Esophagus squamous epithelium (tissue), 5 donors: ENCODE measurements at places on chromosomes 6 and 20.

- peak overlapping the region; percentile 97 for H3K4me3 ChIP-seq
- peak overlapping the region; percentile 98 for H3K27ac ChIP-seq
- H3K36me3 ChIP-seq, result peaks cover 22% of the 10 kb centered on the region
Measured at GRCh38 chr20:50151034-50151743, 2.3 kb downstream of the PEDS1 start.

DNA sequence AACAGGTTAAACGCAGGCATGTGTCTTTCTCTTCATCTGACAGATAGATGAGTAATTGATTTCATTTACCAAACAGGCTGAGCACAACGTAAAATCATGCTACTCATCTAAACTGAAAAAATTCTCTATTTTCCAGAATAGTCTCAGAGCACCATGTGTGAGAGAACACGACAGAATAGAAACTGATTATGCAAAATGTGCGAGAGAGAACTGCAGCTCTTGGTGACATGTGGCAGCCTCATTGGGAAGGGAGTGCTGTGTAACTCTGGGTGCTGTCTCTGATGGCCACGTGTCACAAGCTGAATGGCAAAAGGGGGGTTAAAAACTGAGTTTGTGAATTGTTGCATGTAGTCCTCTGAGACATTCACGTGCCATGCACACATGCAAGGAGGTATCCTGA is 143.7 kb upstream of the ATXN1 start:
- no peak for DNase-seq
- H3K27ac ChIP-seq, result no peak overlapping the region
- no peak overlapping the region for H3K4me3 ChIP-seq
- H3K27me3 ChIP-seq, result no peaks in the 10 kb centered on the region

DNA sequence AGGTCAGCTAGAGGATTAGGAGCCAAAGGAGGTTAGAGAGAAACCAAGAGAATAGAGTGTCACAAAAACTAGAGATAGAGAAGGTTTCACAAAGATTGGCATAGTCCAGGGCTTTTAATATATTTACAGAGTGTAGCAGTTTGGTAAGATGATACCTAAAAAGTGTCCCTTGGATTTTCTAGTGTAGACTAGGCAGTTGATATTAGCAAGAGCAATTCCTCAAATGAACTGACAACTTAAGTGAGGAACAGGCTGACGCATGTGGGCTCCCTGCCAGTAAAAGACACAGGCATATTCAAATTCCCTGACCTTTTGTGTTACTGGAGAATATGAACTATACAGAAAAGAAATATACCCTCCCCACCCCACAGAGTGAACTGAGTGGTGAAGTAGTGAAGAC is 40.1 kb downstream of the VTA1 start:
- H3K27ac ChIP-seq, result no peak overlapping the region
- no peaks in the 10 kb centered on the region for H3K4me1 ChIP-seq
- H3K27me3 ChIP-seq, result no peaks in the 10 kb centered on the region
- no peak for DNase-seq

GRCh38 chr6:41036186-41036585 is 2.8 kb downstream of the UNC5CL start:
- peak overlapping the region; percentile 57 for H3K27ac ChIP-seq
- no peaks in the 10 kb centered on the region for H3K36me3 ChIP-seq
- peaks cover 5% of the 10 kb centered on the region for H3K4me1 ChIP-seq
- DNase-seq, result no peak
- H3K27me3 ChIP-seq, result no peaks in the 10 kb centered on the region

GRCh38 chr6:42441697-42442081 is 10.0 kb downstream of the TRERF1 start:
- no peak for DNase-seq
- H3K4me3 ChIP-seq, result no peak overlapping the region
- peak overlapping the region; percentile 74 for H3K27ac ChIP-seq
- no peaks in the 10 kb centered on the region for H3K27me3 ChIP-seq
- peaks cover 70% of the 10 kb centered on the region for H3K4me1 ChIP-seq

GRCh38 chr20:4811661-4812181 is 90.0 kb downstream of the PRND start:
- peaks cover 15% of the 10 kb centered on the region for H3K4me1 ChIP-seq
- DNase-seq, result peak; percentile 55
- H3K36me3 ChIP-seq, result no peaks in the 10 kb centered on the region
- no peaks in the 10 kb centered on the region for H3K27me3 ChIP-seq

DNA sequence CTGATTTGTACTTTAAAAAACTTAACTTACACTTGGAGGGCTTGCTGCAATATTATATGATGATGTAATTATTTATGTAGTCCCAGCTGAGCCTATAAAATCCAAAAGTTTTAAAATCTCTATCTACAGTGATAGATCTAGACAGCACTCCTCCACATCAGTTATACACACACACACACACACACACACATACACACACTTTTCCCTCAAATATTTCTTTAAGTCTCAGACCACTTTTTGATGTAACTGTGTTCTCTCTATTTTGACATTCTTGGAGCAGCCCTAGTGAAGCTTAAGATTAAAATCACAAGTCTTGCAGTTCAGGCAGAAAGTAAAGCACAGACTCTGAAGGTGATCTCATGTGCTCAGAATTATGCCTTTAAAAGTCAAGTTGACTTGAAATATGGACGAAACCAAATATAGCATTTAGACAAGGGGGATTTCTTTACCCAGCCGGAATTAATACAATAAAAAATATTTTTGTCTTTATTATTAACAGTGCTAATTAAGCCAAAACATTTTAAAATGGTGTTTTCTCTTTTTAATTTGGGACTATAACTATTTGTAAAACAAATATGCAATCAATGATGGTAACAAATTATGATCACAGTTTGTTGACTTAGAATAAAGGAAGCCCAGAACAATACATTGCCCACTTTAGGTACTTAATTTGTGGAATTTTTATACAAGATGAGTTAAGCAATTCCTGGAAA is 63.5 kb upstream of the TMEM30A start:
- H3K36me3 ChIP-seq, result no peaks in the 10 kb centered on the region
- H3K27ac ChIP-seq, result no peak overlapping the region
- no peak for DNase-seq
- H3K27me3 ChIP-seq, result no peaks in the 10 kb centered on the region
- no peak overlapping the region for H3K4me3 ChIP-seq

- H3K27ac ChIP-seq, result no peak overlapping the region
- H3K4me3 ChIP-seq, result no peak overlapping the region
- no peak for DNase-seq
- no peaks in the 10 kb centered on the region for H3K4me1 ChIP-seq
Measured at GRCh38 chr6:114403858-114404257, 61.0 kb upstream of the HS3ST5 start.

DNA sequence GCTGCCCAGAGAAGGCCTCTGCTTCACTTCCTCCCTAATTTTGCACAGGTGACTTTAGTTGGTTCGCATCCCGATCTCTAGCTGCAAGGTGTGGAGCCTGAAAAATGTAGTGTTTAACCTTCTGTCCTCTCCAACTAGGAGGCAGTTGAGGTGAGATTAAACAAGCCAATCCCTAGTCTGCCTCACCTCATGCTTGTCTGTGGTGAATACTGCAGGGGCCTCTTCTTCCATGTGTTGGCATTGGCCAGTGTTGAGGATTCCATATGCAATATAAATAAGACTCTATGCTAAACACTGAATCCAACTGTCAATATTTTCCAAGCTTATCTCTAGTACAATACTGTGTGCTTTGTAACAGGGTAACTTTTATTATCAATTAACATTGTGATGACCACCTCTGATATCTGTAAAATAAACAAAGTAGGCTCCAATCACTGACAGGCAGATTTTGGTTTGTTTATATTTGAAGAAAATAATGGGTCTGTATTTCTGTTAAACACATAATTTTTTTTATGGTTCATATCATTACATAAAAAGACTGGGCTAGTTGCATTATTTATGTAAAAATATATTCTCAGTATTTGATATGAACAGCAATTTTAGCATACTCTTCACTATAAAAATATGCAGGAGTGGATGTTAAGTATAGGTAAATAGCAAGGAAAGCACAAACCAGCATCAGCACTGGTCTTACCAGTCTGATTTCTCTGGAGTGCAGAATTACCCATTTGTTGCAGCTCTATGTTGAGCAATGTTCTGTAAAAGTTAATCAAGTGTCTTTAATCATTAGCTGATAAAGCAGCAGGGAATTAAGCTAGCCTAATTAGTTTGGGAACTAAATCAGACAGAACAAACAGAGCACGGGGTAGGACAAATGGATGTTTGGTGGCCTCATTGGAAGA is 74.0 kb downstream of the ANKRD6 start:
- no peak for DNase-seq
- H3K4me3 ChIP-seq, result no peak overlapping the region
- no peaks in the 10 kb centered on the region for H3K36me3 ChIP-seq
- peaks cover 11% of the 10 kb centered on the region for H3K4me1 ChIP-seq
- no peaks in the 10 kb centered on the region for H3K27me3 ChIP-seq

- H3K4me3 ChIP-seq, result no peak overlapping the region
- no peaks in the 10 kb centered on the region for H3K27me3 ChIP-seq
- no peak overlapping the region for H3K27ac ChIP-seq
- H3K36me3 ChIP-seq, result no peaks in the 10 kb centered on the region
Measured at GRCh38 chr20:59819496-59820203, 113.8 kb downstream of the SYCP2 start.

DNA sequence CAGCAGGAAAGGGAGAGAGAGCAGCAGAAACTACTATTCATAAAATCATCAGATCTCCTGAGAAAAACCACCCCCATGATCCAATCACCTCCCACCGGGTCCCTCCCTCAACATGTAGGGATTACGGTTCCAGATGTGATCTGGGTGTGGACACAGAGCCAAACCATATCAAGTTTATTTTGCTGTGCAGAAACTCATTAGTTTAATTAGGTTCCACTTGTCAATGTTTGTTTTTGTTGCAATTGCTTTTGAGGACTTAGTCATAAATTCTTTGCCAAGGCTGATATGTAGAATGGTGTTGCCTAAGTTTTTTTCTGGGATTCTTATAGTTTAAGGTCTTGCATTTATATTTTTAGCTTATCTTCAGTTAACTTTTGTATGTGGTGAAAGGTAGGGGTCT is 422.0 kb upstream of the HS3ST5 start:
- no peak for DNase-seq
- H3K27ac ChIP-seq, result no peak overlapping the region
- no peaks in the 10 kb centered on the region for H3K36me3 ChIP-seq
- no peak overlapping the region for H3K4me3 ChIP-seq
- H3K4me1 ChIP-seq, result no peaks in the 10 kb centered on the region

GRCh38 chr20:47843886-47844567 is 58.7 kb upstream of the SULF2 start:
- H3K27me3 ChIP-seq, result peaks cover 5% of the 10 kb centered on the region
- H3K36me3 ChIP-seq, result no peaks in the 10 kb centered on the region
- no peak for DNase-seq

DNA sequence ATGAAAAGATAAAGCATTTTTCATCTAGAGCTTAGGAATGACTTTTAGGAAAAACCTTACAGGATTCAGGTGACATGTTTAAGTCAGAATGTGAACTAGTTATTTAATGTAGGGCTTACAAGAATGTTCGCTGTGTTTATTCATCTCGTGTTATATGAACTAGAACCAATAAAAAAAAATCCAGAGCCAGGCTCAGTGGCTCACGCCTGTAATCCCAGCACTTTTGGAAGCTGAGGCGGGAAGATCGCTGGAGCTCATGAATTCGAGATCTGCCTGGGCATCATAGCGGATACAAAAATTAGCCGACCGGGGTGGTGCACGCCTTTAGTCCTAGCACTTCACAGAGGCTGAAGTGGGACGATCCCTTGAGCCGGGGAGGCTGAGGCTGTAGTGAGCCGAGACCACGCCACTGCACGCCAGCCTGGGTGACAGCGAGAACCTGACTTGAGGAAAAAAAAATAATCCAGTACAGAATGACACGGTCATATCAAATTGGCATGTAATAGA is 46.3 kb downstream of the OR2B2 start:
- peaks cover 37% of the 10 kb centered on the region for H3K4me1 ChIP-seq
- H3K4me3 ChIP-seq, result peak overlapping the region; percentile 75
- peak overlapping the region; percentile 87 for H3K27ac ChIP-seq
- DNase-seq, result no peak

- H3K4me3 ChIP-seq, result no peak overlapping the region
- H3K36me3 ChIP-seq, result no peaks in the 10 kb centered on the region
- H3K27ac ChIP-seq, result no peak overlapping the region
- peaks cover 23% of the 10 kb centered on the region for H3K4me1 ChIP-seq
- no peak for DNase-seq
Measured at GRCh38 chr6:167731731-167732422, 94.8 kb upstream of the AFDN start.

GRCh38 chr6:136467186-136467585 is 83.0 kb downstream of the MAP7 start:
- no peaks in the 10 kb centered on the region for H3K27me3 ChIP-seq
- no peaks in the 10 kb centered on the region for H3K4me1 ChIP-seq
- H3K36me3 ChIP-seq, result no peaks in the 10 kb centered on the region
- no peak for DNase-seq

DNA sequence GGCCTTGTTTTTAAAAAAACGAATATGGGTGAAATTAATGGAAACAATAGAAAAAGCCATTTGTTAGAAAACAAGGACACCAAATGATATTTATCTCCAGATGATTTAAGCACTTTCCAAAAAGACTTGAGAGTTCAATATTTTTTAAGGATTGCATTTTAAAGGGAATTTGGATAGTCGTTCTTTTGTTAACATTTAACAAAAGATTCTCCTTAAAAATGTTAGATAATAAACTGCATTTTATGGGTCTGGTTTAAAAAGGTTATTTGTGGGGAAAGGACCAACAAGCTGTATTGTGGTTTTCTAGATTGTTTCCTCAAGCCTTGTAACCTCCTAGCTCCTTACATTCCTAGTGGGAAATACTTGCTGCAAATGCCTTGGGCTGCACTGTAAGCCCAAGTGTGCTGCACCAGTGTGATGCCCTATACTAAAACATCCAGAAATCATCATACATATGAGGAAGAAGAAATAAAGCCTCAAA is 1.5 kb upstream of the PHIP start:
- H3K27me3 ChIP-seq, result no peaks in the 10 kb centered on the region
- H3K27ac ChIP-seq, result no peak overlapping the region
- peaks cover 33% of the 10 kb centered on the region for H3K4me1 ChIP-seq

GRCh38 chr20:44579313-44580081 is 2.9 kb upstream of the PKIG start:
- H3K4me1 ChIP-seq, result peaks cover 57% of the 10 kb centered on the region
- no peak overlapping the region for H3K4me3 ChIP-seq
- H3K27ac ChIP-seq, result peak overlapping the region; percentile 1
- H3K36me3 ChIP-seq, result no peaks in the 10 kb centered on the region

- H3K4me1 ChIP-seq, result no peaks in the 10 kb centered on the region
- H3K27me3 ChIP-seq, result no peaks in the 10 kb centered on the region
- no peak overlapping the region for H3K27ac ChIP-seq
- H3K4me3 ChIP-seq, result no peak overlapping the region
Measured at GRCh38 chr20:59412181-59412580, 111.8 kb downstream of the EDN3 start.

- H3K27ac ChIP-seq, result no peak overlapping the region
- peaks cover 2% of the 10 kb centered on the region for H3K27me3 ChIP-seq
- peaks cover 3% of the 10 kb centered on the region for H3K4me1 ChIP-seq
- no peaks in the 10 kb centered on the region for H3K36me3 ChIP-seq
- no peak for DNase-seq
- no peak overlapping the region for H3K4me3 ChIP-seq
Measured at GRCh38 chr20:2698912-2699311, 6.3 kb downstream of the EBF4 start.

GRCh38 chr20:22728146-22728745 is 143.9 kb upstream of the FOXA2 start:
- no peak overlapping the region for H3K27ac ChIP-seq
- no peaks in the 10 kb centered on the region for H3K36me3 ChIP-seq
- DNase-seq, result no peak
- H3K4me3 ChIP-seq, result no peak overlapping the region
- H3K4me1 ChIP-seq, result no peaks in the 10 kb centered on the region

- H3K4me1 ChIP-seq, result peaks cover 2% of the 10 kb centered on the region
- H3K27ac ChIP-seq, result no peak overlapping the region
- H3K36me3 ChIP-seq, result no peaks in the 10 kb centered on the region
- no peak overlapping the region for H3K4me3 ChIP-seq
Measured at GRCh38 chr6:137973201-137973600, 106.1 kb downstream of the TNFAIP3 start.
